ENCODE measurements at places on chromosomes 6 and 20. TPM values are rescaled to one million over a fixed set of nuclear protein-coding genes. Genes with fewer than 3 reads are reported as not detected.
A peak's percentile ranks its signal among the peaks of the same experiment; 100 is the strongest.

DNA sequence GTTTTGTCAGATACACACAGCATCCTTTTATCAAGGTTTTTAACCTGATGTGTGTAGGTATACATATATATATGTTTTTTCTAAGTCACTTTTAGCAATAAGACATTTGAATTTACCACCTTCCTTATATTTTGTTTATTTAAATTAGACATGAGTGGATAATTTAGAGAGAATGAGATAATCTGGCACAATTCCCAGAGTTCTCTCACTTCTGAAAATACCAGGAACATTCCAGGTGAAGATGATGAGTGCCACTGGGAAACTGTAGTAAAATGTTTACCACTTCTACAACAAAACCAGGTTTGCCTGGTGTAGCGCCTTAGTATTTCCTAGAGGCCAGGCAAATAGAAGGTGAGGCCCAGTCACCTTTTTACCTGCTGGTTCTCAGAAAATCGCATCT is 189.5 kb downstream of the TMEM242 start:
- H3K36me3 ChIP-seq: peaks cover 18% of the 10 kb centered on the region
- H3K4me1 ChIP-seq: peaks cover 11% of the 10 kb centered on the region
- no peak overlapping the region for H3K27ac ChIP-seq
- no peak overlapping the region for H3K4me3 ChIP-seq

The MAS1 gene
- not detected for total RNA-seq

The SRSF3 gene
- total RNA-seq: 512 TPM

The TINAG gene
- total RNA-seq: not detected

DNA sequence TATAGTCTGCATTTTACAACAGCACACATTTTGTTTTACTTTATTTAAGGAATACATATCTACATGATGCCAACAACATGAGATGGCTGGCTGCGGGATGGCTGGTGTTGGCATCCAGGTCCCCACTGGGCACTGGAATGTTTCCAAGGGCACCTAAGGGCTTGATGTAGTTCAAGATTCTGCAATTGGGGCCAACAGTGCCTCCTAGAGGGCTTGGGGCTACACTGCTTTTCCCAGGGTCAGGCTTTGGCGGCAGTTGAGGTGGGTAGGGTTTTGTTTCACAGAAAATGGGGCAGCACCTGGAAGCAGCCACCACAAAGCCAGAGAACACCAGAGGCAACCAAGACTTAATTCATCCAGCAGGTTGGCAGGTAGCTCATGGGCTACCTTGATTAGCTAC is 202.2 kb upstream of the PRND start:
- peaks cover 13% of the 10 kb centered on the region for H3K27me3 ChIP-seq
- H3K4me3 ChIP-seq: no peak overlapping the region
- no peak overlapping the region for H3K27ac ChIP-seq
- DNase-seq: no peak
- no peaks in the 10 kb centered on the region for H3K36me3 ChIP-seq

DNA sequence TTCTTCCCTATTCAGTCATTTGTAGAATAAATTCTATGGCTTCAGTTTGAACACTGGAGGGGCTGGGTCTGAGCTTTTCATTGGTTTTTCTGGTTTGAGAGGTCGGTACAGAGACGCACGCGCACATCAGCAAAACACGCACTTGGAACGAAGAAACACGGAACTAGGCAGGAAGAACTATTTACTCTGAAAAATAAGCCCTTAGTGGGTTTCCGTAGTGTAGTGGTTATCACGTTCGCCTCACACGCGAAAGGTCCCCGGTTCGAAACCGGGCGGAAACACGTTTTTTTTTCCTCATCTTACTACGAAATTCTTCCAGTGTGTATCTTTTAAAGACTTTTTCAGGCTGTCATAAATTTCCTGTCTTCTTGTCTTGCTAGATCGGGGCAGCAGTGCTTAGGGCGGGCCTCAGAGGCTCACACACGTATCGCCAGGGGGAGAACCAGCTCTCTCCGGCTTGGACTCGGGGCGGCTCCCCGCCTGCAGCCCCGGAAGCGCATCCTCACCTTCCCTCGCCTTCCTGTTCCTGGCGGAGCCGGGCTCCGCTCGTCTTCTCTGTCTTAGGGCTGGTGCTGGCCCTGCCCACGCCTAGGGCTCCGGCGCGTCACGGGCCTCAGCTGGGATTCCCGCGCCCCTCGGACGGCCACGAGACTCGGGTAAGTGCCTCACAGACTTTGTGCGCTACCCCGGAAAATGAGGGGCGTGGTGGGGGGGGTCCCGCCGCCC is at the start of gene HMGN4:
Gene HMGN4, plus strand, starts transcription at position 521 of the 726 bp plus-strand sequence. CDS start 6,841 bp downstream, outside the sequence.
- peaks cover 41% of the 10 kb centered on the region for H3K4me1 ChIP-seq
- H3K27ac ChIP-seq: peak within 1 kb of the TSS; percentile 96
- DNase-seq: peak; percentile 82
- H3K27me3 ChIP-seq: no peaks in the 10 kb centered on the region
- peak within 1 kb of the TSS; percentile 90 for H3K4me3 ChIP-seq
- peaks cover 36% of the 10 kb centered on the region for H3K36me3 ChIP-seq

The DDX43 gene
- 0.52 TPM for total RNA-seq

GRCh38 chr6:108502832-108503231 is 57.9 kb upstream of the FOXO3 start:
- no peak overlapping the region for H3K4me3 ChIP-seq
- DNase-seq: no peak
- peaks cover under 1% of the 10 kb centered on the region for H3K27me3 ChIP-seq
- H3K4me1 ChIP-seq: peaks cover 2% of the 10 kb centered on the region
- H3K27ac ChIP-seq: no peak overlapping the region
- no peaks in the 10 kb centered on the region for H3K36me3 ChIP-seq

GRCh38 chr20:59400708-59401107 is 100.3 kb downstream of the EDN3 start:
- peaks cover 10% of the 10 kb centered on the region for H3K27me3 ChIP-seq
- no peak overlapping the region for H3K27ac ChIP-seq
- H3K36me3 ChIP-seq: no peaks in the 10 kb centered on the region
- no peaks in the 10 kb centered on the region for H3K4me1 ChIP-seq
- no peak overlapping the region for H3K4me3 ChIP-seq

- peaks cover 3% of the 10 kb centered on the region for H3K4me1 ChIP-seq
- no peaks in the 10 kb centered on the region for H3K36me3 ChIP-seq
- H3K4me3 ChIP-seq: no peak overlapping the region
- peaks cover 1% of the 10 kb centered on the region for H3K27me3 ChIP-seq
- no peak overlapping the region for H3K27ac ChIP-seq
Observed at GRCh38 chr20:19497064-19497463, 261.0 kb upstream of the RIN2 start.

GRCh38 chr20:63626424-63627128 is at the start of gene GMEB2:
TSS of gene GMEB2 (minus strand) at chr20:63627101. CDS start at chr20:63619397, 7,704 bp downstream.
- peaks cover 28% of the 10 kb centered on the region for H3K36me3 ChIP-seq
- peak within 1 kb of the TSS; percentile 99 for H3K4me3 ChIP-seq
- peaks cover 21% of the 10 kb centered on the region for H3K4me1 ChIP-seq
- peak; percentile 66 for DNase-seq

DNA sequence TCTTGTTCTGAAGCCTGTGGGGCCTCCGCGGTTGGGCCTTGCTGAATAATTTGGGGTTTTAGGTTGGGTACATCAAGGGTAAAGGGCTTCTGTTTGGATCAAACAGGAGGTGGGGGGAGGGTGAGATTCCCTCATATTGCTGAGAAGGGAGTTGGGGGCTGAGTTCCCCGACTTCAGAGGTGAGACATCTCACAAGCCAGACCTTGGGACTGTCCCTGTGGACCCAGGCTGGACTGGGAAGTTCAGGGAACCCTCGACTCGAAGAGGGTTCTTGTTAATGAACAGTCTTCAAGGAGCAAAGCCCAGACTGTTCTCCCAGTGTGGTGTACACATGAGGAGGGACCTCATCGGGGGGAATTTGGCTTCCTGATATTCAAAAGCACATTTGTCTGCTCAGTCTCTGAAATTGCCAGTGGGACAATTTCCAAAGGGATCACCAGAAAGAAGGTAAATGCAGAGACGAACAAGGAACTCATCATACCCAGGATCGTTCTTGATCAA is 118.5 kb downstream of the SYCP2 start:
- no peak overlapping the region for H3K4me3 ChIP-seq
- H3K27ac ChIP-seq: no peak overlapping the region
- H3K4me1 ChIP-seq: no peaks in the 10 kb centered on the region
- no peaks in the 10 kb centered on the region for H3K36me3 ChIP-seq
- H3K27me3 ChIP-seq: no peaks in the 10 kb centered on the region

GRCh38 chr6:91718198-91718597 is 1131.3 kb upstream of the MAP3K7 start:
- H3K4me1 ChIP-seq: no peaks in the 10 kb centered on the region
- H3K4me3 ChIP-seq: no peak overlapping the region
- no peak for DNase-seq

DNA sequence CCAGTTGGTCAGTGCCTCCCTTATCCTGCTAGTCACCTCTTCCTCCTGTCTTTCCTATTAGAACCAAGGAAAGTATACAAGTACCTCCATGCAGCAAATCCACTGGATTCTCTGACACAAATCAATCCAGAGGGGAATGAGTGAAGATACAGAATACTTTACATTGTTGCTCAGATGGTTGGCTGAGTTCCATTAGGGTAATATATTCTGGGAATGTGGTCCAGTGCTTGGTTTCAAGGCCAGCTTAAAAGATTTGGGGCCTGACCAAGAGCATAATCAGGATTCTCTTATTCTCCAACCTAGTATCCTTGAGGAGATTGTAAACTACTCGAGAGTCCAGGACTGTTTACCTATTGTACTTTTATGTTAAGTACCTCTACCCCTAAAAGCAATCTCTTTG is 23.0 kb downstream of the CARMIL1 start:
- DNase-seq: no peak
- H3K36me3 ChIP-seq: no peaks in the 10 kb centered on the region
- no peak overlapping the region for H3K27ac ChIP-seq
